ENCODE measurements at places on chromosomes 5 and 9.

GRCh38 chr9:93260263-93261066 lies 76.5 kb downstream of the WNK2 start:
- no peak for DNase-seq

DNA sequence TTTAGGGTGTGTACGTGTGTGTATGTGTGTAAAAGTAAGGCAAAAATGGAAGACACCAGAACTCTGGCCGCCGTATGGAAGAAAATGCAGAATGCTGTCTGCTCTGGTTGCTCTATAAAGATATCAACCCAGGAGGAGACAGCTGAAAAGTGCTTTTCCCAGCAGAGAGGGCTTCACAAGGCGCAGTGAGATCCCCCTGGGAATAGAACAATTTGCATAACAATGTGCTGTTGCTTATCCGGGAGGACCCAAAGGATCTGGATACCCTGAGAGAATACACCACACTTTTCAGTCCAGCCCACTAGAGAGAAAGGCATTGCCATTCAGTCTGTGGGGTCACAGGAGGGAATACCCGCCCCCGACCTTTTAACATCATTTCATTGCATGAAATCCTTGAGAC lies 230.6 kb downstream of the EBF1 start:
- no peak for DNase-seq

- no peak for DNase-seq
Observed at GRCh38 chr9:90795871-90796317, 5.7 kb upstream of the SYK start.

DNA sequence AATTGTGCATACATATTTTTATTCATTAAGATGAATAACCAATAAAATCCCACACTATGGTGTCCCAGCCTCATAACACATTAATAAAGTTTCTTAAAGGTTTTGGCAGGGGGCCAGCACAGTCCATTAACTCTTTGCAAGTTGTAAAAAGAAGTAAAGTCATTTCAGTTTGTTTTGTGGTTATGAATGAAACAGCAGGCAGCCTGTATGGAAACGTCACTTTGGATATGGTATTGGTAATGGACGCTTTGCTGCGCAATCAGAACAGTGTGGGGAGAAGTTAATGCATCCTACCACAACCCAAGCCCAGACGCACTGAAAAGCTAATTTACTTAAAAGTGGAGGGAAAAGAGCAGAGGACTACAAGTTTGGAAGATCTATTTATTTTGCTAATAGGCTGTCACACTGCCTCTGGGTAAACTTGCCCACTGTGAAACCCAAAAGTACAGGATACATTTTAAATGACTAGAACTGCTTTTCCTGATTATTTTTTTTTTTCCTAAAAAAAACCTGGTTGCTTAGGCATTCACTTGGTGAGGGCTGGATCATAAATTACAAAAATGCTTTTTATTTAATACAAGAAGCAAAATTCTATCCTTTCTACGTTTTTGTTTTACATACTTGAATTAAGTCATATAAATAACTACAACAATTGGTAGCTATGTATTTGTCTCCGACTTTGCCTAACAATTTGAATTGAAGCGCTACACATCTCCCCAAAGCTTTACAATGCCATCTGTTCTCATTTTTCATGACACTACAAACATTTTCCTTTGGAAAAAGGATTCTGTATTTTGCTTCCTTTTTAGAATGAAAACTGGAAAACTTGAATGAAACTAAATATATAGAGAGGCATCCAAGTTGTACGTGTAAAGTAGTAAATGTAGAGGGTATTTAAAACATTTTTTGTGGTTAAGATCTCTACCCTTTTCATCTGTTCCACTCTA lies 104.3 kb downstream of the NFIB start:
- no peak for DNase-seq

DNA sequence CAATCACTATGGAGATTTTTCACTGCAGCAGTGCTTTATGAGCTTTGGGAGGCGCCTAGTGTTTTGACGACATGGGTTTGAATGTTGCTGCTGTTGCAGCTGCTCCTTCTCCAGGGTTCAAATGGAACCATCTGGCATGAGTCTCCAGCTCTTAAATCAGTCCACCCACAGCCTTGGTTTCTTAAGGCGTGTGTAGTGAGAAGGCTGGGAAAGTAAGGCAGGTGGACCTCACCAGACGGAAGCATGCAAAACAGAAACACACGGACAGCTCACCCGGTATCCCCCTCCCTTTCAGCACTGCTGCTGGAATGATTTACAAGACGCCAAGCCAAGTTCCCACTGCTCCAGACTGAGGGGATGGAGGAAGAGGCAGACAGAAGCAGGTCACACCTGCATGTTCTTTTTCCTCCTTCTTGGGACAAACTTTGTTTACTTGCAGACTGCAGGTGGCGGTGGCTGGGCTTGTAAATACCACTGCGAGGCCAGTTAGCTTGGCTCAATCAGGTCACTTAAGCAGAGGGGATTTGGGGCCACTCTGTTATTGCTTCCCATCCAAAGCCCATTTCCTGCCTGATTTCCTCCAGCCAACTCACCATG lies 47.4 kb downstream of the ADAM19 start:
- DNase-seq: peak; percentile 20

DNA sequence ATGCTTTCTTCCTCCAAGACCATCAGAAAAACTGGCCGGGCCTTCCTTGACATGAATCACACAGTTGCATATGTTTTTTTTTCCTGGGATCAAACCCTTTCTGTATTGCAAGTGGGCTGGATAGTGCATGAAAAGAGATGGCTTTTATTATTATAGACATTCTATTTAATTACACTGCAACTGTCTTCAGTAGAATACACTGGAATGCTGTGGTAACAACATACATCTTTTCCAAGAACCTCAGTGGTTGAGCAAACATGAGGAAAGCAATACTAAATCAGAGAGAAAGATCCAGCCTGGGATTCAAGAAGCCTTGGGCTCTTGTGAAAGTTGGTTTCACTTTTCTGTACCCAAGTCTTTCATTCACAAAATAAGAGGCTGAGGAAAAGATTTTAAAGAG lies 193.0 kb downstream of the DMAC1 start:
- DNase-seq: no peak

DNA sequence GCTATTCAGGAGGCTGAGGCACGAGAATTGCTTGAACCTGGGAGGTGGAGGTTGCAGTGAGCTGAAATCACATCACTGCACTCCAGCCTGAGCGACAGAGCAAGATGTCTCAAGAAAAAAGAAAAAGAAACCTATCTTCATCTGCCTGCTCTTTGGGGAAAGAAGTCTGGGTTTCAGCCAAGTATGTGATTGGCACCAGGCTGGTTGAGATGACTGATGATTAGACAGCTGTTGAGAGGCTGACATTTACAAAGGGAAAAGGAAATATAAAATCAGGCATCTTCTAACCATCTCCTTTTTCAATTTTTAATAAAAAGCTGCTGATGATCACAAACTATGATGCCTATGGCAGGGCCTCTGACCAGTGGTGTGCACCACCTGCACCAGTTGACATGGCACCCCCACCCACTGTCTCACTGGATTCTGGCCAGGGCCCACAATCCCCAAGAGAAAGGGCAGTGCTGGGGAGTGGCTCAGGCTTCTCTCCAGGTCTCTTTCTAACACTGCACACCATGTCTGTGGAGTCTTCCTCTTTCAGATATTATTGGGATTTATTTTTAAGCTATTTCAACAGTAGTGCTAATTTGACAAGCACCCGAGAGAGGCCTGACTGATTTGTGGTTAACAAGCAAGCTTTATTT lies 17.2 kb upstream of the C5orf15 start:
- DNase-seq: no peak

GRCh38 chr9:87213948-87214347 lies 266.6 kb upstream of the GAS1 start:
- DNase-seq: no peak

- peak; percentile 24 for DNase-seq
Observed at GRCh38 chr9:2157277-2158110, 142.3 kb downstream of the SMARCA2 start.

DNA sequence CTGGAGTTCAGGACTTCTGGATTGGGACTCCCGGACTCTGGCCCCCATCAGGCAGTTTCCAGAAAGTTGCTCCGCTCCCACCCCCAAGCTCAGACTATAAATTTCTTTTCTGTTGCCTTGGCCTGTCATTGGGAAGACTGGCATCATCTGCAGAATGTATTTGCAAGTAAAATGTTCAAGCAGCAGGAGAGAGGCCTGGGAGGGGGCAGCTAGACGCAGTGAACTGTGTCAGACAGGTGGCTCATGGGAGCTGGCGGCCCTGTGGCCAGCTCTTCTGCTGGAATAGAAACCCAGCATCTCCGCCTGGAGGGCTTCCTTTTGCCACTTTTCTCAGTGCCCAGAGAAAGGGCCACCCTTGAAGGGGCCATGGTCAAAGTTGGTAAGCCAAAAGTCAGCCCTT lies 16.0 kb downstream of the INSYN2B start:
- DNase-seq: no peak

GRCh38 chr9:18036422-18037187 lies 437.3 kb upstream of the ADAMTSL1 start:
- no peak for DNase-seq

GRCh38 chr9:79673614-79674013 lies 101.8 kb downstream of the TLE4 start:
- DNase-seq: no peak

GRCh38 chr9:135905380-135906258 lies 1.7 kb downstream of the CAMSAP1 start:
- no peak for DNase-seq

GRCh38 chr9:133640580-133641395 lies 4.6 kb downstream of the DBH start:
- DNase-seq: no peak

DNA sequence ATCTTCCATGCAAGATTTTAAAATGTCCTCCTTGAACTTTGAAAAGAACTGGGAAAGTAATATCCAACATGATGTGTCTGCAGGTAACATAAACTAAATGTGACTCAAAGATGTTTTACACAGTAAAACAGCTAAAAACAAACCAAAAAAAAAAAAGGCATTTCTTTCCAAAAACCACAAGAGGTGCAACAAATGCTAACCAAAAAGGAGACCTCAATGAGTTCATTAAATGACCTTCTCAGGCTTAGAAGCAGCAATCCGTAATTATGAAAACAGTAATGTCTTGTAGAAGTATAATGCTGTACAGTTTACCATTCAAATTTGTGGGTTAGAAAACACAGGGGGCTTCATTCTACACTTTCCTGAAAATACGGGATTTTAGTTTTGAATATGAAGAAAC lies 2.5 kb downstream of the RNF145 start:
- no peak for DNase-seq

DNA sequence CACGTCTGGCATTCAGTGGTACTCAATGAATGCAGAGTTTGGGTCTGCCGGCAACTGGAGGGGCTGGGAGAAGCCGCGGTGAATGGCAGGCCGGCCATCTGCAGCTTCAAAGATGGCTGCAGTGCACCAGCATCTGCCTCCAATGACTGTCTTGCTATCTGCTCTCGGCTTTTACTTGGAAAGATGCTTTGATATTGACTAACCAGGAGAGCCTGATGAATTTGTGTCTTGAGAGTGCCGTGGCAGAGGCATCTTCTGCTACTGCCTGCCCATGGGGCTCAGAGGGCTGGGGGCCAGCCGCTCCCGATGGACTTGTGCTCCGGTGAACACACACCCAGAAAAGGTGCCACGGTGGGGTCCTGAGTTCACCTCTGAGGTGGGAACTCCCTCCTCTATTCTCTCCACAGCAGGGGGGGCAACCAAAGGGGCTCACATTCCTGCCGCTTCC lies 164.5 kb downstream of the COL23A1 start:
- DNase-seq: no peak

- no peak for DNase-seq
Observed at GRCh38 chr9:71928376-71928775, 16.9 kb downstream of the C9orf85 start.

DNA sequence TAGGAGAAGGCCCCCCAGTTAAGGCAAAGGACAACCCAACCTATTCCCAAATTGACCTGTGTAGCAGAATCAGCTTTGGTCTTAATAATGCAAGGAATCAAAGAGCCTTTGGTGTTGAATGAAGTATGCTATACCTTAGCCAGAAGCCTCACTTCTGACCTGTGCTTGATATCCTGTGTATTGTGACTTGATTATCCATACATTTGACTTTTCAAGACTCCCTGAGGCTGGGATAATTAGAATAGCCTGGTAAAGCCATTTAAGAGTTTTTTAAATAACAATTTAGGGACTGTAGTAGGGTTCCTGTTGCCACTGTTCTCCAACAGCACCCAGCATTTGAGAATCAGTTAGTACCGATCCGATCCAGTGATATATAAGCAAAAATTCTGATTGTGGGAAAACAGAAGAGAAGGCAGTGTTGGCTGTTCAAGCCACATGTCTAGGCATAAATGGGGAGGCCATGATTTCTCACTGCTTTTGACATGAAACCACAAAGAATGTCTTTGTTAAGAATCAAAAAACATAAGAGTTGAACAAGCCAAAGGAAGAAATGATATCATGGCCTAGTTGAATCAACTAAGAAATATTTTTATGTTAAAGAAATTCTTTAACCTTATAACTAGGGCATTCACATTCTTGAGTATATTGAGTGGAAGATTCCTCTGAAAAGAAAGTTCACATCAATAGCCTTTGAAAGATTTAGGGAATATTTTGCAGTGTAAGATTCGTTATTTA lies 98.9 kb downstream of the F2RL2 start:
- DNase-seq: no peak

- DNase-seq: peak; percentile 57
Observed at GRCh38 chr9:134469041-134469875, 143.0 kb downstream of the RXRA start.

DNA sequence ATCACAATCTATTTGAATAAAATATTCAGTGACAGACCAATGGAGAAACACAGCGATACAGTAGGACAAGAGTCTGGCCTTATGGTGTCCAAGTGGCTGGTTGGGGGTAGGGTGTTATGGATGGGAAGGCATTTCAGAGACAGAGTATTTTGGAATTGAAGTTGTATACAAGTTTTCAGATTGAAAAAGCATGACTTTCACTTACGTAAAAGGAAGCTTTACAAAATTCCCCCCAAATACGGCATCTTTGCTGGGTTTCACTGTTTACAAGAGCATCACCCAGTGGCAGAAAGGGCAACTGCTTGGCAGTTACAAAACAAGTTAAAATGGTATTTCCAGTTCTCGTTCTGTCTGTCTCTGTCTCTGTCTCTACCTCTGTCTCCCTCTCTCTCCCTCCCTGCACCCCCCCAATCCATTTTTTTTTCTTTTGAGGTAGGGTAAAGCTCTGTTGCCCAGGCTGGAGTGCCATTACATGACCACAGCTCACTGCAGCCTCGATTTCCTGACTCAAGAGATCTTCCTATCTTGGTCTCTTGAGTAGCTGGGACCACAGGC lies 86.2 kb downstream of the PTPN3 start:
- DNase-seq: no peak

DNA sequence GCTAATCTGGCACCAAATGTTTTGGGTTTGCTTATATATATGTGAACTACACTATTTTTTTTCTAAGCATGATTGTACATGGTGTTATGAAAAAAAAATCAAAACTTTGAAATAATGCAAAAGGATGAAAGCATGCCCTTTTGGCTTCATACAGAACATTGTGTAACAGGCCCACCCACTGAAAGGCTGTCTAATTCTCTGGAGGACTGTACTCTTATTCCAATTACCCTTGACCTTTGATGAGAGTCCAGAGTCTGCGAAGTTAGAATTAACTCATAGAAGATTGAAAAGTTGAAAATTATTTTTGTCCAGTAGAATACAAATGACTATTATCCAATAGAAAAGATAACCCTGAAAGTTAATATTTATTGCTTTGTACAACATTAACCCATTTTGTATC lies 117.4 kb downstream of the ADAMTS12 start:
- DNase-seq: no peak
